Lung microvascular endothelial cell (primary cell): ENCODE measurements at places on chromosomes 2 and 18.

DNA sequence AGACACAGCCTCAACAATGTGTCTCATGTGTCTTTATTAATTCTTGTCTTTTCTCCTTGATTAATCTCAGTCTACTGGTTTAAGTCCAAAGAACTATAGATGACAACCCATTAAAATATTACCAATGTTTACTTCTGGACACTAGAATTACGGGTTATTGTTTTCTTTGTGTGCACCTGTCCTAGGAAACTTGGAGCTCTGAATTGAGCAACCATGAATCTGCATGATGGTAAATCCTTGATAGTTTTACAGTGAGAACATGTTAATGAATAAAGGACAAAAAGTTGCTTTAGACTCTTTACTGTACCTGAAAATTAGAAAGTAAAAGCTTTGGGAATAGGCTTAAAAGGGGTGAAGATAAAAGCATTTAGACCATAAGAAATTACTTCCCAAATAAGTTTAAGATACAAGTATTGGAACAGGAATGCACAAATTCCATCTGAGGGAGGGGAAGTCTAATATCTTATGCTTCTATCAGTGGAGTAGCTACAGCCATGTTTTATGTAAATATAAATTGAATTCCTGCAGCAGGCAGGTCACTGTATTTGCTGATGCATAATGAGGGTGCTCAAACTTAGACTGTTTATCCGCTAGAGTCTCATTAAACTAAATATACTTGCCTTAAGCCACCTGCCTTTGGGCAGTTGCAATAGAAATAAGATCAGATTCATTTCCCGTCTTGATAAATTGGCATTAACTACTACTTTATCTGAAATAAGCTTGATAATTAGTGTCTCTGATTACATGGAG is 603.7 kb upstream of the GCFC2 start:
- no peak for DNase-seq

GRCh38 chr2:234764372-234764771 is 187.4 kb upstream of the SH3BP4 start:
- no peak for DNase-seq

- no peak for DNase-seq
These were observed 207.8 kb downstream of the ATAD2B start for GRCh38 chr2:23718931-23719700.

- DNase-seq = peak; percentile 5
These were observed 60.5 kb downstream of the INSIG2 start for GRCh38 chr2:118148809-118149208.

- peak; percentile 52 for DNase-seq
These were observed 18.8 kb upstream of the FN1 start for GRCh38 chr2:215454519-215455246.

- DNase-seq = no peak
These were observed 17.6 kb downstream of the FMNL2 start for GRCh38 chr2:152352616-152353015.

DNA sequence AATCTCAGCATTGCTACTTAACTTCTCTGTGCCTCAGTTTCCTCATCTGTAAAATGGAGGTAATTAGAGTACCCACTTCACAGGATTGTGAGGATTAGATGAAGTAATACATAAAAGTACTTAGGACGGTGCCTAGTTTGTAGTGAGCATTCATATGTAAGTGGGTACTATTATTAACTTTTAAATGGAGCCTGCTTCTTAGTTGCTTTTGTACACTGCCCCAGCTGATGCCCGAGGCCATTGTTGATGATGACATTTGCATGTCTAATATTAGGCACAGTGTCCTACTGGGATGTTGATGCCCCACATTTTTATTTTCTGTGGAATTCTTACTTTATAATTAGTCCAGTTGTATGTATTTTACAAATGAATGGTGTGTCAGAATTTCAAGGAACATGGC is 79.7 kb upstream of the STON1 start:
- DNase-seq = no peak

DNA sequence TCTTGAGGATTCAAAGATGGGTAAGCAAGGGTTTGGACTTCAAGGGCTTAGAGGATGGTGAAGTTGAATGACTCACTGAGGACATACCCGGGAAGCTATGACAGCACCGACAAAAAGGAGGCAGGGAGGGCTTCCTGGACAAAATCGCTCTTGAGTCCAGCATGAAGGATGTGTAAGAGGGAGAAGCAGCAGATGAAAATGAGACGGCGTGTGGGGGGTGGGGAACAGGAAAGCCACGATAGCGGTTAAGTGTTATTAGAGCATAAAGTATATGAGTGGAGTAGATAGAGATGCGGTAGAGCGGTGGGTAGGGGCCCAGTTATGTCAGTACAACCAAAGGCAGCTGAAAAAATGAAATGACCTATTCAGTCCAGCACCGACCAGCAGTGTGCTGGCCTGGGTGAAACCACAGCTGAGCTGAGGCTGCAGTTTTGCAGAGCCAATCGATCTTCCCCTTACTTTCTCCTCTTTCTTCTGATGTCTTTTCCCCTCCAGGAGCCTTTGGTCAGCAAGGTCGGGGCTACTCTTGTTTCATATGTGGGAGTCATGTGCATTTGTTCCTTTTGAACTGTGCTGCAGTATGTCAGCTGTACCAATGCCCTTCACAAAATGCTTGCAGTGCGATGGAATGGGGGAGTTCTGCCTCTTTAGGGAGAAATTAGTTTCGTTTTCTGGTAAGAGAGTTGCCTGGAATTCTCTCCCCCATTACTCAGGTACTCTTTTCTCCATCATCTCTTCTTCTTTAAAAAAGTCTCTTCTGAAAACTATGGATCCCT is 2.0 kb upstream of the THUMPD2 start:
- DNase-seq = peak; percentile 52

- no peak for DNase-seq
These were observed 25.6 kb downstream of the MARCHF7 start for GRCh38 chr2:159737917-159738296.

DNA sequence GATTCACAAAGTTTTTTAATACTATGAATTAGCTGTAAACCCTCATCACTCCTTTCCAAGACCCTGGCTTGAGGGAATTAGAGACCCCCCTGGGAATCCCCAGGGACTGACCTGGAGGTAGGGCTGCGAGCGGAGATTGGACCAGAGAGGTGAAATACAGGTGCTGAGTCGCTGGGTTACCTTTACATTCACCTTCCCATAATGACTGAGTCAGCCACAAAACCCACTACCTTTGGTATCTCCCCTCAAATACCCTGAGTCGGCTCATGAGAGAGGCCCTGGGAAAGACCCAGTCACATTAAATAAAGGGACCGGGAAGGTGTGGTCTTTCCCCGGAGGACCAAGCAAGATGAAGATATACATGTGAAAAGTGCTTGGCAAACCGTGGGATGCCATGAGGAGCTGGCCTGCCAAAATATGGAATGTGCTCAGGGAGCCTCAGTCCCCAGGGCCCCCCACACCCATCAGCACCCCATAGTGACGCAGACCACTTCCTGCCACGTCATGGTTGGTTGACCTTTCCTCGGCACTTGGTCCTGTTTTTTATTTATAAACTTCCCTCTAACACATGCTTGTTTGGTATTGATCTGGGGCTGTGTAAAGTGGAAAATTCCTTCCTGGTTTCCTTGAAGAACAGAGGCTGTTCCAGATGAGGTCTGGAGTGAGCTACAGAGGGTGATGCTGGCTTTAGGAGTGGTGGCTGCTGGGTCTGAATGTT is 51.4 kb downstream of the IL1RL2 start:
- DNase-seq = peak; percentile 59

DNA sequence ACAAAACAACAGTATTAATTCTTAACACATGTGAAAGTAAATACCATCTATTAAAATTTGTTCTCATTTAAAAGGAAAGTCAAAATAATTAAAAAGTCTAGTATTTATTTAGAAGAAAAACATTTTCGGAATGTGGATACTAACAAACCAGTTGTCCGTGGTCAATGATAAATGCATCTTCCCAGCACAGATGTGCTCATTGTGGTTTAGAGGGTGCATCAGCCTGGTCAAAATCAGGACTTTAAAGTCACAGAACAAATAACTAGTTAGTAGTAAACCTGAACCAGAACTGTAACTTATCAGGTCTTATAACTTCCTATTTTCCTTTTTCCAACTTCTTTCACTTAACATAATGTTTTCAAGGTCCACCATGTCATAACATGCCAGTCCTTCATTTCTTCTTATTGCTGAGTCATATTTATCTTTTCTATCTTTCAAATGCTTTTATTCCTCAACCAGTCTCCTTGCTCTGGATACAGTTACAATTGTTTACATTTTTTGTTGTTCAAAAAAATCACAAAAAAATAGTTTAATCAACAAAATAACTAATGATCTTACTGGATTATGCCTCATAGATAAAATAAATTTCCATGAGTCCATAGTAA is 55.8 kb downstream of the ID2 start:
- no peak for DNase-seq

- DNase-seq = no peak
These were observed 93.9 kb upstream of the CTDP1 start for GRCh38 chr18:79585395-79586370.

GRCh38 chr2:148922776-148923475 is 47.9 kb downstream of the KIF5C start:
- no peak for DNase-seq

GRCh38 chr2:36823862-36824261 is 127.4 kb downstream of the VIT start:
- no peak for DNase-seq

DNA sequence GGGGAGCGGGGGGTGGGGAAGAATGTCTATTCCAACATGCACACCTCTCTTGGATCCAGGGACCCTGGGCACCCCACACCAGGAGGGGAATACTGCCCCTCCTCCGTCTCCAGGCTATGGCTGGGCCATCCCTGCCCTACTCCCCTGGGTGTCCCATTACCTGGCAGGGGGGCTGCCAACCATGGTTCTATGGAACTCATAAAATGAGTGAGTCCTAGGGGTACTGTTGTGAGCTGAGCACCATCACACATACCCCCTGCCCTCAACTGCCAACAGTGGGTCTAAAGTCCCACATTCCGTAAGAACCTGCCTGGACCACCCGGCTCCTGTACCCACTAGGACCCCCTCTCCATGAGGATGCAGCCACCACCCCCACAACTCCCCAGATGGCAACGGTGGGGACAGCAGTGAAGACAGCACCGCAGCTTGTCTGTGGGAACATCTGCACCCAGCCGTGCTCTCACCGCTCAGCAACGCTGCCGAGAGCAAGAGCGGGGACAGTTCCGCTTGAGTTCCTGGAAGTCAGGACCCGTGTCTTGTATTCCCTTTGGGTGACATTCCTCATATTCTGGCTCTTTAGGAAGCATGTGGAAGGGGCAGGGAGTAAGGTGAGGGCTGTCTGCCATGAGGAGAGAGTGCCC is 41.5 kb downstream of the BIN1 start:
- no peak for DNase-seq

DNA sequence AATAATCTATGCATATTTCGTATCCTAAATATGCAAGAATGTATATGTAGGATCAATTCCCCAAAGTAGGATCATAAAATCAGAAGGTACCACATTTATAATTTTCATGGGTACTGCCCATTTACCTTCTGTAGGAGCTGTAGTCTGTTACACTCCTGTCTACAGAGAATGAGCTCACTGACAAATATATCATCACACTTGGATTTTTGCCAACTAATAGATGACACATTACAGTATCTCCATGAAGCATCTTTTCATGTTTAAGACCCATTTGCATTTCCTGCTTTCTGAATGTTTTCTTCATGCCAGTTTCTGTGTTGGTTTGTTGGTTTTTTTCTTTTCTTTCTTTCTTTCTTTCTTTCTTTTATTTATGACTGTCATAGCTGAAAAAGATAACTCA is 70.9 kb upstream of the EML6 start:
- DNase-seq = peak; percentile 46

DNA sequence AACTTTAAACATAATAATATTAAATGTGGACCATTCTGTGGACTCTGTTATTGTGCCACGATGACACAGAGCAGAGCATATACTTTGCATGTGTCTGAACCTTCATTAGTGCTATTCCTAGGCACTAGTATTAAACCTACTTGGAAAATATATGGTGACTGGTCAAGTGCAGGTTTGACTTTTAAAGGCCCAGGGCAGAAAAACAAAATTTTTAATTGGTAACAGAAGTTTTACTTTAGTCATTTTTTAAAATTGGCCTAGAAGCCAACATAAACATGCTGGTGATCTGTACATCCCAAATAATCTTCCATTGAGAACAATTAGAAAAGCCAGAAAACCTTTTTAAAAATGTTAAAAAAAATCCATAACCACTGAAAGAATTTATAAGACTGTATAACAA is 16.6 kb downstream of the LDAH start:
- DNase-seq = no peak

- peak; percentile 71 for DNase-seq
These were observed 22.4 kb upstream of the TOGARAM2 start for GRCh38 chr2:28958689-28959088.

DNA sequence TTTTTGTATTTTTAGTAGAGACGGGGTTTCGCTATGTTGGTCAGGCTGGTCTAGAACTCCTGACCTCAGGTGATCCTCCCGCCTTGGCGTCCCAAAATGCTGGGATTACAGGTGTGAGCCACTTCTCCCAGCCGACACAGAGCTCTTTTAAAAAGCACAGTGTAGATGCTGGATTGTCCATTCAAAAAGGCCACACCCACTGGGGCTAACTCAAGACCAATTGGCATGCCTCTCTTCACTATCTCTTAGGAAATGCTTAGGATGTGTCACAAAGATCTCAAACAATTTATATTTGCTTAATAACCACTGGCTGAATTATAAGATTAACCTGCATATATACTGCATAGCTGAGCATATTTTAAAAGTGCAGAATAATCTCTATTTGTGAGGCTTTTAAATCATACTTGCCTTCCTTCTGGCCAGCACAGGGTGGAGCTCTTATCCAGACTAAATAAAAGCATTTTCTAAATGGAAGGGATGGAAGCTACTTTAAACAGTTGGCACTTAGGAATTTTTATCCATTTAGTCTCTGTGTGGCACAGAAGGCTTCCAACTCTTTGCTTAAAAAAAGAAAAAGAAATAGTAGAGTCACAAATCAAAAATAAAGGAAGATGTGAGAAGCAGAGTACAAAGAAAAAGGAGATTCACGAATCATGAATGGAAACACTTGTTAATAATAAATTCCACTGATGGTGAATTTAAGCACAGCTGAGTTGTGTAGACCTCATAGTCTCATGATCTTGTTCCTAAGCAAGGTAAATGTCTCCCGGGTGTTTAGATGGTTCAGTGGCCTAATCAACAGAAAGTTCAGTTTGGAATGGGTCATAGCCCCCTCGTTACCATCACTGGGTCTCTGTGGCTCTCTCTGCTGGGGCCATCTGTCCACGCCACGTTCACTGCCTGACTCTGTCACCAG is 22.4 kb downstream of the CRYGD start:
- peak; percentile 62 for DNase-seq

DNA sequence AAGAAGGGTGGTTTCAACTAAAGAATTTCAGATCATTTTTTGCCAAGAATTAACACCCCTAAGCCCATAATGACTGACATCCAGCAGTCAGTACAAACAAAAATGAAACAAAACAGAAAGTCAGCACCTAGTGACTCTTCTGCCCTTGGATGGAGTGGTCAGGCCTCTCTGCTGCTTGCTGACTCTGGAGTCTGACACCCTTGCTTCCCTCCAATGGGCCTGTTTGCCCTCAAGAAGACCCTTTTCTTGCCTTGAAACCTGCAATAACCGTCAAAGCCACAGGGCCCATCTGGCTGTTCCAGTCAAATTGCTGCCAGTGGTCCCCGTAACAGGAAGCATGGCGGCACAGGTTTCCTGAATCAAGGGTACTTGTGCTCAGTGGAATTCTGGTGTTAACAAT is 27.2 kb upstream of the CYTIP start:
- DNase-seq = no peak

GRCh38 chr18:39019989-39020388 is 1454.4 kb upstream of the CELF4 start:
- no peak for DNase-seq
